Endodermal cell (in vitro differentiated cells): ENCODE measurements at places on chromosomes 1 and 21. TPM values are rescaled to one million over a fixed set of nuclear protein-coding genes. Genes with fewer than 3 reads are reported as not detected.

- no peak overlapping the region for H3K4me3 ChIP-seq
- no peaks in the 10 kb centered on the region for H3K27me3 ChIP-seq
- H3K4me1 ChIP-seq: no peaks in the 10 kb centered on the region
- no peak overlapping the region for H3K27ac ChIP-seq
- peak; percentile 98 for DNase-seq
- H3K36me3 ChIP-seq: no peaks in the 10 kb centered on the region
Observed at GRCh38 chr1:17125756-17126237, 6.5 kb upstream of the PADI2 start.

GRCh38 chr1:206049293-206049692 lies 3.7 kb upstream of the RHEX start:
- H3K27me3 ChIP-seq: no peaks in the 10 kb centered on the region
- no peak for DNase-seq
- H3K27ac ChIP-seq: no peak overlapping the region
- no peak overlapping the region for H3K4me3 ChIP-seq
- no peaks in the 10 kb centered on the region for H3K36me3 ChIP-seq
- H3K4me1 ChIP-seq: peaks cover 3% of the 10 kb centered on the region

Gene UMODL1
- total RNA-seq: 0.49 to 2.1 TPM (median 1.3 TPM) in 3 replicates

Gene HHAT
- total RNA-seq: 5.4 and 6.9 TPM in 2 replicates

DNA sequence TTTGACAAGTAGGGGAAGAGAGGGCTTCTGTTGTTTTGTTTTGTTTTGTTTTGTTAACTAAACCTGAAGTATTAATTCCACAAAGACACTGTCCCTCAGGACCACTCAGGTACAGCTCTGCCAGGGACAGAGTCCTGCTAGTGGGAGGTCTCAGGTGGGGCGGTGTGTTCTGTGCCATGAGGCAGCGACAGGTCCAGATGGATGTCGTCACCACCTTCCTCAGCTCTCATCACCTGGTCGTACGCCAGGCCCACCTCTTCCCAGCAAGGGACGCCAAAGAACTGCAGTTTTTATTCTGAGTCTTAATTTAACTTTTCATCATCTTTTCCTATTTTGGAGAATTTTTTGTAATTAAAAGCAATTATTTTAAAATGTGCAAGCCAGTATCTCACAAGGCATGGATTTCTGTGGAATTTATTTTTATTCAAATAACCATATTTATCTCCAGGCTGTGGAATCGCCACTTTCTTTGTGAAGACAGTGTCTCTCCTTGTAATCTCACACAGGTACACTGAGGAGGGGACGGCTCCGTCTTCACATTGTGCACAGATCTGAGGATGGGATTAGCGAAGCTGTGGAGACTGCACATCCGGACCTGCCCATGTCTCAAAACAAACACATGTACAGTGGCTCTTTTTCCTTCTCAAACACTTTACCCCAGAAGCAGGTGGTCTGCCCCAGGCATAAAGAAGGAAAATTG lies 62.5 kb downstream of the POFUT2 start:
- H3K4me3 ChIP-seq: no peak overlapping the region
- no peaks in the 10 kb centered on the region for H3K27me3 ChIP-seq
- no peak for DNase-seq
- no peaks in the 10 kb centered on the region for H3K36me3 ChIP-seq

DNA sequence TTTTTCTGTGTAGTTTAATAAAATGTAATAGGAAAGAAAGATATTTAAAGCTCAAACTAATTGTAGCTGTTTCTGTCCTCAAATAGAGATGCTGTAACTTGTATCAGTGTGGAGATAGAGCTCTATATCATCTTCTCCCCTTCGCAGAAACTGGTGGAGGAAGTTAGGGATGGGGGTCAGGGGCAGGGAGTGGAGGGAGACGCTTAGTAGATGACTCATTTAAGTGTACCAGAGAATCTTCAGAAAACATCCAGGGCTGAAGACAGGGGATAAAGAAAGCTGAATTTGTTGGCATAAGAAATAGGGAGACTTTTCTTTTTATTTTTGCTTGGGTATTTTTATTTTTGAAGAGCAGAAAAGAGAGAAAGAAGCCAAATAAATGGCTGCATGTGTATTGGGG lies 282.6 kb upstream of the DPYD start:
- H3K4me1 ChIP-seq: no peaks in the 10 kb centered on the region
- H3K27me3 ChIP-seq: no peaks in the 10 kb centered on the region
- DNase-seq: no peak
- no peak overlapping the region for H3K4me3 ChIP-seq
- H3K27ac ChIP-seq: no peak overlapping the region

- H3K36me3 ChIP-seq: no peaks in the 10 kb centered on the region
- H3K4me1 ChIP-seq: no peaks in the 10 kb centered on the region
- DNase-seq: no peak
Observed at GRCh38 chr1:201772178-201772577, 56.8 kb upstream of the IPO9 start.

GRCh38 chr1:167456926-167457325 lies 61.4 kb downstream of the CD247 start:
- H3K4me3 ChIP-seq: no peak overlapping the region
- no peak overlapping the region for H3K27ac ChIP-seq
- no peak for DNase-seq
- no peaks in the 10 kb centered on the region for H3K36me3 ChIP-seq
- peaks cover 3% of the 10 kb centered on the region for H3K4me1 ChIP-seq

- no peak for DNase-seq
- H3K4me3 ChIP-seq: no peak overlapping the region
- peak overlapping the region; percentile 78 for H3K27ac ChIP-seq
- peaks cover 5% of the 10 kb centered on the region for H3K4me1 ChIP-seq
Observed at GRCh38 chr1:59730759-59731478, 83.8 kb upstream of the HOOK1 start.

- H3K27ac ChIP-seq: no peak overlapping the region
- no peak for DNase-seq
- no peaks in the 10 kb centered on the region for H3K27me3 ChIP-seq
Observed at GRCh38 chr1:179205284-179205683, 24.2 kb downstream of the ABL2 start.

DNA sequence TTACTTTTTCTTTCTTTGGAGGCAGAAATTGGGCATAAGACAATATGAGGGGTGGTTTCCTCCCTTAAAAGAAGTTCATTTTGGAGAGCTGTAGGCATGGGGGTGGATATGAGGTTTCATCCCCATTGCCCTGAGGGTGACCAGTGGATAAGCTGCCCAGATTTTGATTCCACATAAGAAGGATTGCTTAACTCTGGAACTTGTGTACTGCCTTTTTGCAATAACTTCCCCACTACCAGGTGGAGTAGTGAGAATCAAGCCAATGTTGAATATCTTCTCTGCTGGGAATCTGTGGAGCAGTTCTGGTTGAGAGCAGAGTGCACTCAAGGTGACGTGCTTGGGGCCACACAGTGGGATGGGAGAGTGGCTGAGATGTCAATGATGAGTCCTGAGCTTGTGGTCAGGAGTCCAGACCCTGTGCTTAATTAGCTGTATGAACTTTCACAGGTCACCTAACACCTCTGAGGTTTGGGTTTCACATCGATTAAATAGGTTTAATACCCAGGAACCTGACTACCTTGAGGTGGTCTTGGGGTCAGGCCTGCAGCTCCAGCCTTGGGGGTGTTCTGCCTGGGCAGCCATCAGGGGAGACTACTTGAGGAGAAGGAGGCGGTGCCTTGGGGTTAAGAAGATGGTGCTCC lies 152.9 kb downstream of the FCRL5 start:
- H3K27ac ChIP-seq: no peak overlapping the region
- DNase-seq: no peak
- H3K27me3 ChIP-seq: no peaks in the 10 kb centered on the region
- peaks cover 13% of the 10 kb centered on the region for H3K4me1 ChIP-seq

DNA sequence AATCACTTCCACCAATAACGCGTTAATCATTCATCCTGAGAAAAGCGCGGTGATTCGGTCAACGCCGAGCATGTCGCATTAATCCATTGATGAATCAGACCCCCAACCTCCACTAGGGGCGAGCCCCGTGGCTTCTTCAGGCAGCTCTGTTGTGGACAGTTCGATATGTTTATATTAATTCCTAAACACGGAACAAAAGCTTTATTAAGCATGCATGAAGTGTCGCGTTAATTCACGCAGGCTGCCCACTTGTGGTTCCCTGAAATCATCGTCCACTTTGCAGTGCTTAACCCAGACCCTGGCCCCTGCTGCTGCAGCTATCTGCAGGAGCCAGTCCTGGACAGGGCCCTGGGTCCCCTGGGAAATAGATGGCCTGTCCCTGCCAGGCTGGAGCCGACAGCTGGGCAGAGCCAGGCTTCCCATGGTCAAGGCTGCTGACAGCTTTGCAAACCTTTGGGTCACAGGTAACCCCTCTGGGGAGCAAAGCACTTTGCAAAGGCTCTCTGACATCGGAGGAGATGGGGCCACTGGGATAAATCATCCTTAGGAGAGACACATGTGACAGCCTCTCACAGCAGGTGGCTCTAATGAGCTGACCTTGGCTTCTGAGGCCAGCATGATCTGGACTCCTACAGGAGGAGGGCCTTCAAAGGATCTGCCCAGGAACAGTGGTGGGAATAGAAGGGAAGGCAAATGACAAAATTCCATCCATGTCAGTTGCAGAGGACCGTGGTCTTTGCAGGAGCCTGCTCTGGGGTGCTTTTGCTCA lies 137.0 kb upstream of the AJAP1 start:
- no peak for DNase-seq
- no peak overlapping the region for H3K4me3 ChIP-seq
- H3K27ac ChIP-seq: no peak overlapping the region

DNA sequence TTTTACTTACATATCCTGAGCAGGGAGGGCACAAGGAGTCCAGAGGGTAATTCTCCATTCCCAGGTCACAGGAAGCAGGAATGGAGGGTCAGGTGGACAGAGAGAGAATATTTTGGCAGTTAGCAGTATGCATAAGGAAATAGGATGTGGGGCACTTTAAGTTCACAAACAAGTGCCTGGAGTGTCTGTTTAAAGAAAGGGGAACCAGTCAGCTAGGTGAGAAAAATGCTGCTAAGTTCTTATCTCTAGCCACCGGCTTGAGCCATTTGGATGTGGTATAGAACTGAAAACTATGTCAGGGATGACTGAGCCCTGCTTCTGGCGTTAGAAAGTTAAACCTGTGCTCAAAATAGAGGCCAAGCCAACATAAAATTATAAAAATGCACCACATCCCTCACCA lies 739.7 kb upstream of the NCAM2 start:
- no peaks in the 10 kb centered on the region for H3K36me3 ChIP-seq
- H3K4me1 ChIP-seq: peaks cover 13% of the 10 kb centered on the region
- H3K27ac ChIP-seq: no peak overlapping the region

- H3K27ac ChIP-seq: no peak overlapping the region
- H3K27me3 ChIP-seq: no peaks in the 10 kb centered on the region
- no peak overlapping the region for H3K4me3 ChIP-seq
- no peaks in the 10 kb centered on the region for H3K4me1 ChIP-seq
- no peak for DNase-seq
Observed at GRCh38 chr1:160850993-160851392, 11.7 kb downstream of the CD244 start.

- H3K27ac ChIP-seq: no peak overlapping the region
- no peak overlapping the region for H3K4me3 ChIP-seq
- H3K36me3 ChIP-seq: peaks cover 6% of the 10 kb centered on the region
Observed at GRCh38 chr1:204473400-204473965, 21.1 kb downstream of the PIK3C2B start.

GRCh38 chr1:205689479-205689878 lies 9.2 kb upstream of the SLC45A3 start:
- H3K27me3 ChIP-seq: no peaks in the 10 kb centered on the region
- H3K27ac ChIP-seq: peak overlapping the region; percentile 64
- H3K36me3 ChIP-seq: no peaks in the 10 kb centered on the region
- DNase-seq: peak; percentile 70
- H3K4me1 ChIP-seq: peaks cover 11% of the 10 kb centered on the region
- H3K4me3 ChIP-seq: no peak overlapping the region

- no peak overlapping the region for H3K4me3 ChIP-seq
- no peaks in the 10 kb centered on the region for H3K4me1 ChIP-seq
- no peaks in the 10 kb centered on the region for H3K36me3 ChIP-seq
- no peak for DNase-seq
- no peaks in the 10 kb centered on the region for H3K27me3 ChIP-seq
Observed at GRCh38 chr21:33850401-33850800, 65.2 kb downstream of the ATP5PO start.

Gene LCE1D
- not detected in 2 replicates for total RNA-seq
